ENCODE measurements at places on chromosomes 7 and 10.

- DNase-seq: no peak
These were observed 85.4 kb upstream of the RHOBTB1 start for GRCh38 chr10:61029411-61029810.

DNA sequence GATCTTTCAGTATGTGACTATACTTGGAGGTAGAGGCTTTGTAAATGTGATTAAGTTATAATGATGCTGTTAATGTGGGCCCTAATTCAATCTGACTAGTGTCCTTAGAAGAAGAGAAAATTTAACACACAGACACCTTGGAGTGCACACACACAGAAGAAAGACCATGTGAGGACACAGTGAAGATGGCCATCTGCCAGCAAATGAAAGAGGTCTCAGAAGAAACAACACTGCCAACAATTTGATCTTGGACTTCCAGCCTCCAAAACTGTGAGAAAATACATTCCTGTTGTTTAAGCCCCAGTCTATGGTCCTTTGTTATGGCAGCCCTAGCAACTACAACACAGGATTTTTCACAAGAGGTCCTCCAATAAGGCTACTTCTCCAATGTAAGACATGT is 120.9 kb upstream of the ABCB5 start:
- no peak for DNase-seq

GRCh38 chr10:91843083-91843482 is 44.9 kb downstream of the TNKS2 start:
- DNase-seq: no peak

DNA sequence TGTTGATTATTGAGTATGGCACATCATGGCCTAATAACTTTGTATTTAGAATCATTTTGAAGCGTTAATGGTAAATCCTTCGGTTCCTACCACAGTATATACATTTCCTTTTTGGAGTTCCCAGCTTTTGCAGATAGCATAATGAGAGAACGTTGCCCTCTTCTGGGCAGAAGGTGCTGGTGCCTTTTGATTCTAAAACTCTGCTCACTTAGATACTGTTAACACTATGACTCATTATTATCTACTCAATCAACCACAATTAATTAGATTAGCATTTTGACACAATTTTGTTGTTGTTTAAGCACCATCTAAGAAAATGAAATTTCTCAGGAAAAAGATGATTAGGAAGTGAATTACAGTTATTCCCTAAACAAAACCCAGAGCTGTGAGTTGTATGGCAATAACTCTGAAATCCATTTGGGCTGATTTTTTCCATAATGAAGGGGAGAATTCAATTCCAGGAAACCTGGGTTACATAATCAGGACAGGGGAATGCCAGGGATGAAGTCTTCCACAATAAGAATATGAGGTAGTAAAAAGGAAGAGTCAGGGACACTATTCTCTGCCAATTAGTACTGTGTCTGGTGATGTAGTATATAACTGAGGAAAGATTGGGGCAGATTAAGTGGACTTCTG is 11.5 kb upstream of the DLD start:
- DNase-seq: no peak

DNA sequence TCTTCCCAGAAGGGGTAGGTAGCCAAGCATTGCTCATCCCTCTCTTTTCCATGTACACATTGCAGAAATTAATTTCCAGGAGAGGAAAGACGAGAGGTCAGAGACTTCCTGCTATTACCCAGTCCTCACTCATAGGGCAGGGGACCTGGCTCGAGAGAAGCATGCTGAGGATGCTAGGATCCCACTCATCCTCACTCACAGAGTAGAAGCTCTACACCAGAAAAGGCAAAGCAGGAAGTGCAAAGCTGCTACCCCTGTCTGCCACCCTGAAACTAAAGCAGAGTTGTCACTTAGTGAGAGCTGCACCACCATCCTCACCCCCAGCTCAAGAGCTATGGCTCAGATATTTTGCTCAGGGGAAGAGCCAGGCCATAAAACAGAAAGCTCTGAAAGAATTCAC is 9.9 kb downstream of the OR9A2 start:
- no peak for DNase-seq

DNA sequence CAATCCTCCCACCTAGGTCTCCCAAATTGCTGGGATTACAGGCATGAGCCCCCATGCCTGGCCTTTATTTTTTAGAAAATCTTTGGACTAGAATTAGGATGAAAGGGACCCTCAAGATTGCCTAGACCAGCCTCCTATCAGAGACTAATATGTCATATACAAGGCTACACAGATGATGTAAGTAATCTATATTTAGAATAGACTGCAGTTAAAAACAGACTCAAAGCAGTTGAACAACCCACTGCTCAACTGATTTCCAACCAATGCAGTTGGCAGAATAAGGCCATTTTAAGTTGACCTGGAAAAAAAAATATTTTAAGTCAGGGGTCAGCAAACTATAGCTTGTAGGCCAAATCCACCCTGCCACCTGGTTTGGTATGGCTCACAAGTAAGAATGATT is 27.7 kb downstream of the PSPH start:
- DNase-seq: no peak

GRCh38 chr10:105800641-105801040 is 1159.6 kb downstream of the SORCS3 start:
- DNase-seq: no peak

DNA sequence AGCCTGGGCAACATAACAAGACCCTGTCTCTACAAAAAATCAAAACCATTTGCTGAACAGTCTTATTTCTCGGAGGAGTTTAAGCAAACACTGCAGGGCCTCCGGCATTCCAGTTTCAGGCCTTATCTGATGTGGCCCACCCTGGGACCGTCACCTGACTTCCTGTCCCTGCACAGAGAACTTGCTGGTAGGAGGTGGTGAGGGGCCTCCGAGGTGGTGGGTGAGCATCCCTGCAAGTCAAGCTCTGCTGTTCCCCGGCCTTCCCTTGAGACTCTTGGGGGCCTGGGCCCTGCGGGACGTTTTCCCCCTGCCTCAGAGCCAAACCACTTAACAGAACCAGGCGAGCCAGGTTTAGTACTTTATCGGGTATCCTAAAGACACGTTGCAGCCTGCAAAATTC is 44.5 kb upstream of the AP5Z1 start:
- no peak for DNase-seq

- DNase-seq: no peak
These were observed 74.6 kb downstream of the CUL1 start for GRCh38 chr7:148773334-148773733.

GRCh38 chr7:22854158-22855048 is 31.8 kb upstream of the TOMM7 start:
- DNase-seq: no peak

DNA sequence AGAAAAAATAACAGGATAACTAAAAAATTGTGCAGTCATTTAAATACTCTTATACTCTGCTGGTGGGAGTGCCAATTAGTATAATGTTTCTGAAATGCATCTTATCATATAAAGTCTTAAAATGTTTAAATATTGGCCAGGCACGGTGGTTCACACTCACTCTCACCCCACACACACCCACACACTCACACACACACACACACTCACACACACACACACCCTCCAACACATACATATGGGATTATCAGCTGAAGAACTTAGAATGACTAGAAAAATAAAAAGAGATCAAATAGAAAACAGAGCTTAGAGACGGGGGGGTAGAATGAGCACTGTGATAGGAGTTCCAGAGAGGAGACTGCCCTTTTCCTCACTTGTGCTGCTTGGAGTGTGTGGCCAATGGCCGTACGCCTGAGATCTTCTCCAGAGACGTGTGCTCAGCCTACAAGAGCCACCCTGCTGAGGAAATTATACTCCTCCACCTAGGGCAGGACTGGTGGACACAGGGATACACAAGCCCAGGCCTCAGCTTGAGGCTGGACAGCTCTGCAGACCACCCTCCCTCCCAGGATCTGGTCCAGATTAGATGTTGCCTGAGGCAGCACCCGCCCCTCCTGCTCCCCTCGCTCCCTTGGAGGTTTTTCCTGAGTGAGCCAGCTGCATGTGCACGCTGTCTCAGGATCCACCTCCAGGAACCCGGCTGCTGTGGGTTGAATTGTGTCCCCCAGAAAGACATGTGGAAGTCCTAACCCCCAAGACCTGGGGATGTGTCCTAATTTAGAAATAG is 26.5 kb upstream of the PRKAG2 start:
- no peak for DNase-seq

DNA sequence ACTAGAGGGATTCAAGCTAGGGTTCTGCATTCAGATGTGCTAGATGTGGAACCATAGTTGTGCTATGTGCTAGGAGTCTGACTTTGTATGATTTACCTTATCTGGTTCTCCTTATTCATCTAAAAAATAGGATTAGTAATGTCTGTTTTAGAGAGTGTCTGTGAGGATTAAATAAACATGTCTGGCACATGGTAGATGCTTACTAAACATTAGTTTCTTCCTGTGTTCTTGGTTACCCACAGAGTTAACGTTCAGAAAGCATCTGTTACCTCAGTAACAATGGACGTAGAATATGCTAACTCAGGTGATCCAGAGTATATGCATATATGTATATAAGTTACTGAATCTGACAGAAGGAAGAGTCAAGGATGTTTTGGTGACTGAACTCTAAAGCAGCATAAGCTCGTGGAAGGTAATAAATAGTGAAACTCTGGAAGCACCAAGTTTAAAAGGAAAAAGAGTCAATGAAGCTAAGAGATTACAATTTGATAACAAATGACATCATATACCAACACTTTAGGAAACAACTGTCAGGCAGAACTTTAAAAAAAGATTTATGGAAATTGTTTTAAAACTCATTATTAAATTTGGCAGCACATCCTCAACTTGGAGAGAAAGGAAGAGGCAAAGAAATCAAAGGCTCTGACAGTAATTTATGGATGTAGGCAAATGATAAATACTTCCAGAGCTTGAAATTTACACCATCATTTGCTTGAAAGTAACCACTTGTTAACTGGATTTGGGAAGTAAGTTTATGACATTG is 127.0 kb downstream of the CCNY start:
- no peak for DNase-seq

- no peak for DNase-seq
These were observed 61.8 kb downstream of the OAT start for GRCh38 chr10:124356701-124357560.

- DNase-seq: no peak
These were observed 117.4 kb downstream of the CABCOCO1 start for GRCh38 chr10:61779950-61780659.

- no peak for DNase-seq
These were observed 43.9 kb upstream of the BMS1 start for GRCh38 chr10:42738679-42739078.
